NCI-H1694 treated with DMSO at 0.1 percent for 48 hours (cell line): ENCODE measurements at places on chromosomes 13 and 19.

DNA sequence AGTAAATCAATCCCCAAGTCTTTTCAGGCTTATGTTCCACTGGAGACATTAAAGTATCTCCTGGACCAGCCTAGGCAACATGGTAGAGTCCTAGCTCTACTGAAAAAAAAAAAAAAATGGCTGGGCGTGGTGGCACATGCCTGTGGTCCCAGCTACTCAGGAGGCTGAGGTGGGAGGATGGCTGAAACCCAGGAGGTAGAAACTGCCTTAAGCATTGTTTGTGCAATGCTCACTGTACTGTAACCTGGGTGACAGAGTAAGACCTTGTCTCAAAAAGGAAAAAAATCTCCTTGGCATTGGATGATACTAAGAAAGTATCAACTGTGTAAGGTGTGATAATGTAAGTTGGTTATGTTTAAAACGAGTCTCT lies 8.8 kb downstream of the KLK8 start:
- no peak for DNase-seq

DNA sequence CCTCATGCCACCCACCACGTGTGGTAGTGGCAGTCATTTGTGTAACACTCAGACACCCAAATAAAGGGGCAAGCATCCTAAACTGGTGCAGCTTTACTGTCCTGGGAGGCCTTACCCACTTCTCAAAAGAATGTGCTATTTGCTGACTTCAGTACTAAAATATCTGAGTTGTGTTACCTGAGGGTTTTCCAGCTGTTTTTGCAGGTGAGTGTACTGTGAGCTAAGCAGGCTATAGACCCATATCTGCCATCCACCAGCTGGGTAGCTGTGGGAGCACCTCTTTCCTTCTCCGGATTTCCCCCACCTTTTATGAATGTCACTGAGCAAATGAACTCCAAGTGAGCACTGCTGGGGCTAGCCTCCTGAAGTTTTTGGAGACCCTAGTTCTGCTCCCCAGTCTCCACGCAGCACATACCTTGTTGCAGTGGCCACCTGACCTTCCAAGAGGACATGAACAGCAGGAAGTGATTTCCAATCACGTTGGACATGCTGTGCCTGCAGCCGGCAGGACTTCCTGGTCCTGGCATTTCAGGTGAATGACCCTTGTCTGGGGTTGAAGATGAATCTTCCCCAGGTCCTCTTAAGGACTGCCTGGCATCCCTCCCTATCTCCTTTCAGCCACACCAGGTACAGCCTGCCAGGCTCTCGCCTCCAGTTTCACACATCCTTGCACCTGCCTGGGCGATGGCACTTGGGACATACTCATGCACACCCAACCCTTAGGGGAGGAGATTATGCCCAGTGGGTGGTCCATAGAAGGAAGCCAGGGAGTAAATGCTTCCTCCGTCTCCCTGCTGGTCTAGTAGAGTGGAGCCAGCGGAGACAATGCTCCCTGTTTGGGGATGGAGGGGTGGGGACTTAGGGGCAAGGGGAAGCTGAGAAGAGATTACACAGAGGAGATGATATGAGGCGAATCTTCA lies 109.5 kb upstream of the SPATA13 start:
- DNase-seq: no peak

GRCh38 chr19:7885818-7886217 lies 2.5 kb upstream of the LRRC8E start:
- DNase-seq: no peak

DNA sequence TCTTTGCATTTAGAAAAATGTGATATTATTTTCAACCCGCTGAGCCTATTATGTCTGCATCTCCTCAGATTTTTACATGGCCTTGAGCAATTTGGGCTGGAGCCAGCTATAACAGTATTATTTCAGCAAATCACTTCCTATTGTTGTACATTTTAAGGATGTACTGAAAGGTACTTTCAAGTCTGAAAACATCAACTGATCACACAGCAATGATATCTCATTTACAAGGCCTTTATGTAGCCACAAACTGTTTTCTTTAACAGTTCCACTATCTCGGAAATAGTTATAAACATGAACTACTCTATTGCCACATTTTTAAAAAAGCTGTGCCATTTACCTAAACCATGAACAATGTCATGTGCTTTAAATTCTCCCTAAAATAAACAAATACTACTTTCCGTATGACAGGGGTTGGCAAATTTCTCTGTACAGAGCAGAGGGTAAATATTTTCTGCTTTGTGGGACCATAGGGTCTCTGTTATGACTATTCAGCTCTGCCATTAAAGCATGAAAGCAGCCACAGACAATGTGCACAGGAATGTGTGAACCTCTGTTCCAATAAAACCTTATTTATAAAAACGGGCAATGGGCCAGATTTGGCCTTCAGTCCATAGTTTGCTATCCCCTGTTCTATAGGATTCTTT lies 560.4 kb downstream of the GPC6 start:
- DNase-seq: no peak

- DNase-seq: no peak
Observed at GRCh38 chr19:16368385-16369305, 44.0 kb downstream of the KLF2 start.

DNA sequence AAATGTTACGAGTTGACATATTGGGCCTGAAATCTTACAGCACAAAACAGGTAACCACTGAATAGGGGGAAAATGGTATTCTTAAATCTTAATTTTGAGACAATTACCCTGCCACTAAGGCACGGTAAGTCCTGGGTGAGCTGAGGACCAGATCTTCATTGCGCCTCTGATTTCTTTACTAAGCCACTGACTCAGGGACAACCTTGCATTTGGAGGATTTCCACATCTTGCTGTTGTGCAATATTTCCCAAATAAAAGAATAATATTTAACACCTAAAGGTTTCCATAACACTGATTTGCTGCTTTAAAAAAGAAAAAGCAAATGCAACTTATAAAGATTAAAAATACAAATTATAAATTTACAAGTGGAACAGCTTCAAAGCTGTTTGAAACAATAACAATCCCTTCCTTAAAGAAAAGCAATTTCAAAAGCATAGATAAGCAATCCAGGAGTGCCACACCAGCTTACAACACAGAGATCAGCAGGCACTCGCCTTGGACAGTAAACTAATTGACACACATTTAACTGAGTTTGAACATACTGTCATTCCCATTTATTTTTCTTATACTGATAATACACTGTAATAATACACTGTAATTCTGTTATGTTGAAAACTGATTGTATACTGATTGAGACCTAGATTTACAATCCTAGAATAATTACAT lies 79.6 kb upstream of the DOCK9 start:
- no peak for DNase-seq

DNA sequence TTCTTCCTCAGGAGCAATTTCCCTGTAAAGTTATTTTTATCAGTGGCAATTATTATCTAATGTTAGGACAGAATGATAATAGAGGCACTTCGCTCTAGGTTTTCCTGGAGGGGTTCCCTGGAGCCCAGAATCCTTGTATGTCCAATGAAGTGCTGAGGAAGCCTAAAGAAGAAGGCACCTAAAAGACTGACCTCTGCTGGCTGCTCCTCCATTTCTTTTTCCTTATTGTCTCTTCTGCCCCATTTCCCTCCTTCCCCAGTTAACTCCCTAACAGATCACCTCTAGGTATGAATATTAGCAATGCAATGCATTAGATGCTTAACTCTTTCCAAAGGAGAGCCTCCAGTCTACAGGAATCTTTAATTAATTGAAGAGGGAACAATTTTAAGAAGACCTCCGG lies 985.4 kb downstream of the DIAPH3 start:
- DNase-seq: no peak

DNA sequence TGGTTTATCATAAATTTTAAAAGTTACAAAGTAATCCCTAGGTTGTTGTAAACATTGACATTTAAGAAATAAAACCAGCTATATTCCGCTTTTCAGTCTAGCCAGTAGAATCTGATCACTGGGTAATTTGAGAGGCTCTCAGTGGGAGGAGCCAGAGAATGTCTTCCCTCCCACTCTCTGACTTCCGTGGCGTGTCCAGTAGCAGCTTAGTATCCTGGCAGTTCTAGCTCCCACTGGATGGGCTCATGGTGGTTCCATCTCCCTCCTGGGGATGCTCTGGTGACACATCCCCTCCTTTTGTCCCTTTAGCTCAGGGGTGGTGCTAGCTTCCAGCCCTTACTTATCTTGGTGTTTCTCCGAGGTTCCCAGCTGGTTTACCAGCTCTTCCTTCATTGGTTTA lies 34.5 kb downstream of the MTUS2 start:
- DNase-seq: no peak

DNA sequence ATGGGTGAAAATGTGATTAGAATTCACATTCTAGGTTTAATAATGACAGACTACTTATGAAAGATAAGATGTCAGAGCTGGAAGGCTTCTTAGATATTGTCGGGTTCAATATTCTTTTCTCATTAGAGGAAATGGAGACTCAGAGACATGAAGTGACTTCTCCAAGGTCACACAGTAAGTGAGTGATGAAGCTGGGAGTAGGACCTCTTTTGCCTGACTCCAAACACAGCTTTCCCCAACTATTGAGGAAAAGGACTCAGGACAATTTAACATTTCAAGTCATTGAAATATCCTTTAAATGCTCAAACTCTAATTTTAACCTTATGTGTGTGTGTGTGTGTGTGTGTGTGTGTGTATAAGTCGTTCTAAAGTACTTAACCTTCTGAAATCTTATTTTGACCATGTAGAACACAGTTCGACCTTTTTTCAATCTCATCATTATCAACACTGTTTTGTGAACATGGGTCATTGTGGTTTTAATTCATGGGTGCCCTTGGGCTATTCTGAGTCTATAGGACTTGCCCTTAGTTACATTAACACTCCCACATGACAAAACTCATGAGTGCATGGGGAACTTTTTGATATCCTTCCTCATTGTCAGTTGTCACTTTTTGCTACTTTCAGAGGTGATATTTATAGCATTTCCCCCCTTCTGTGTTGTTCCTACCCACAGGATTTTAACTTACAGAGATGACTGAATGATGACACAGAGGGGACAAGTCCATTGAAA lies 53.0 kb downstream of the LRCH1 start:
- DNase-seq: no peak

DNA sequence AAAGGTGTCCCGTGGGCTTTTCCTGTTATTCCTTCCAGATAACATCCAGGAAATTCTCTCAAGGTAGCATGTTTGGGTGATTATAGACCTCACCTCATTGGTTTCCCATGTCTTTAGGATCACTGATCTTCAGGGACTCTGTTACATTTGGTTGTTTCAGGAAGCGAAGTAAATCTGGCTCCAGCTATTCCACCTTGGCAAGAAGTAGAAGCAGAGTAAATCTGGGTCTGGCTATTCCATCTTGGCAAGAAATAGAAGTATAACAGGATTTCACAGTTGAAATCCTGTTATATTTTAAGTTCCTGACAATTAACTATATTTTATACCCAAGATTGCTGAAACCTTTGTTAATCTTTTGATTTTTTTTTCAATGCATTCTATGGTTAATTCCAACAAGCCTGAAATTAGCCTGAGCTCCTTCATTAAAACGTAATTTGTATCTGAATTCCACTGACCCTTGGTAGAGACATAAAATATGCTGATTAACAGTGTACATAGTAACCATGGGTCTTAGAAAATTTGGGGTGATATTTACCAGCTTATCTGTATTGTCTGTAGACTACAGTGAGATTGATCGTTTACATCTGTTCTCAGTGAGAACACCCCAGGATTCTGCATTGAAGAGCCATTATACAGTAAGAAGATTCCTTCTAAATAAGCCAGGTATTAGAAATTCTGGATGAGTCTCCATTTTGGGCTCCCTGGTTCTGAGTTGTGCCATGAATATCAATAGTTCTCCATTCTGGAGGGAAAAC lies 267.6 kb upstream of the SLITRK6 start:
- DNase-seq: no peak

DNA sequence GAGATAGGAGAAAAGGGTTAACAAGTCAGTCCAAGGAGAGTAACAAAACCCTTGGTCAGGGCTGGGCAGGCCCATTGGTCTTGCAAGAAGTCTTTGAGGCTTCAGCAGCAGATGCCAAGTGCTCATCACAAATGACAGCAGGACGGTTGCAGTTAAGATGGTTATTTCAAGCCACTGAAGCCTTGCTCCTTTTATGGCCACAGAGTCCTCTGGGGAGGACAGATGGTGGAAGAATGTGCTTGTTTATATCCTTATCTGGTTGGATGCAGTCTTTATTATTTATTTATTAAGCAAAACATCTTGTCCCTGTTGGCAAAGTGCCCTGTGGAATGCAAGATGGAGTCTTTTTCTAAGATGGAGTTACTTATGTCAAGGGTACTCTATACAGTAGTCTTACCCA lies 19.2 kb upstream of the ZNF331 start:
- no peak for DNase-seq

DNA sequence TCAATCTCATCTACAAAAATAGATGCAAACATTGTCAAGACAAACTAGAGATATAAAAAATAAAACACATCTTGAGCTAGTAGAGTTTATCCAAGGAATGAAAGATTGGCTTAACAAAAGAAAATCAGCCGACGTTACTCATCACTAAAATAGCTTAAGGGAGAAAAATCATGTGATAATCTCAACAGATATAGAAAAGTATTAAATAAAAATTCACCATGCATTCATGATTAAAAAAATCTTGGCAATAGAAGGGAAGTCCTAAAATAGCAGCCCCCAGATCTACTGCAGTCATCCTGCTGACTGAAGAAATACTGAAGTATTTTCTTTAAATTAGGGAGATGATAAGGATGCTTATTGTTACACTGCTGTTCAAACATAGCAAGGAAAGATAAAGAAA lies 12.6 kb upstream of the DCLK1 start:
- DNase-seq: no peak

DNA sequence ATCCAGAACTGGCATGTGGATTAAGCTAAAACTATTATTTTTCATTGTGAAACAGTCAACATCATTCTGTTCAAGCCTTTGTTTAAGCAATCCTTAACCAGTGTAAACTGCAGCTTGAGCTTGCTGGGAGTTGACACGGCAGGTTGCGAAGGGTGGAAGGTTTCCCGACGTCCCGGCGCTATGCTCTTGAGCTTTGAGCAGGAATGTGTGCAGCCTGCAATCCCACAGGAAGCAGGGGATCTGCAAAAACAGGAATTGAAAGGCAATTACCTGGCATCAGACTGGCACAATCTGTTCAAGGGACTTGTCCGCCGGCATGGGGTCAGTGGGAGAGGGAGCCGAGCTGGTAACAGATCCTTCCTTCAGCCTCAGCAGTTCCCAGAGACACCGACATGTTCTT lies 586.7 kb upstream of the SGCG start:
- no peak for DNase-seq

GRCh38 chr19:2150794-2151338 lies 500 bp downstream of the AP3D1 start:
- no peak for DNase-seq

GRCh38 chr13:60398907-60399589 lies 2.0 kb downstream of the TDRD3 start:
- DNase-seq: no peak

DNA sequence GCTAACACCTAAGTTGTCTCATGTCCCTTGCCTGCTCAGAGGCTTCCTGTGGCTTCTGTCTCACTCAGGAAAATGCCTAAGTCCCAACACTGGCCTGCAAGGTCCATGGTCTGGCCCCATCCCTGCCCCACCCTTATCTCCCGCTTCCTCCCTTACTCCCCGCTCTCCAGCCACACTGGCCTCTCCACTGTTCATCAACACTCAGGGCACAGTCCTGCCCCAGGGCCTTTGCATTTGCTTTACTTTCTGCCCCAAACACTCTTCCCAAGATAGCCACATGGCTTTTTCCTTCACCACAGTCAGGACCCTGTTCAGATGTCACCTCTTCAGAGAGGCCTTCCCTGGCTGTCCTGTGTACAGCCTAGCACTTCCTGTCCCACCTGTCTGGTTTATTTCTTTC lies 32.1 kb upstream of the IGSF23 start:
- no peak for DNase-seq
